Mucosa of gallbladder (tissue), 1 donor: ENCODE measurements at places on chromosomes 5 and 9. TPM values are rescaled to one million over a fixed set of nuclear protein-coding genes. Genes with fewer than 3 reads are reported as not detected.

The QRFP gene
- total RNA-seq = not detected

DNA sequence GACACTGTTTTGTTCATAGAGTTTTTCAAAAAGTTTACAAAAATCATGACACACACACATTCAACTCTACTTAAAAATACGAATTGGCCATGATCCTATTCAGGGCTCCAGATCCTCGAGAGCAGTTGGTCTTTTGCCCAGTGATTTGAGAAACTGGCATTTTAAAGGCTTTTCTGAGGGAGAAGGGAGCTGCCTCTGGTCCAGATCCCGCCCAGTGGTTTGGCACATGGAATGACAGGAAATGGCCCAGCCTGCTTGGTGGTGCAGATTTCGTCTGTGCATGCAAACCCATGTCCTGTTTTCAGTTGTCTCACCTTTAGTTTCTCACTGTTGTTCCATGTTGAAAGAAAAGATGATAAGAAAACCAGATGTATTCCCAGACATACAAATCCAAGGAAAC, 3.6 kb downstream of the CAMK4 start:
- no peak for DNase-seq

DNA sequence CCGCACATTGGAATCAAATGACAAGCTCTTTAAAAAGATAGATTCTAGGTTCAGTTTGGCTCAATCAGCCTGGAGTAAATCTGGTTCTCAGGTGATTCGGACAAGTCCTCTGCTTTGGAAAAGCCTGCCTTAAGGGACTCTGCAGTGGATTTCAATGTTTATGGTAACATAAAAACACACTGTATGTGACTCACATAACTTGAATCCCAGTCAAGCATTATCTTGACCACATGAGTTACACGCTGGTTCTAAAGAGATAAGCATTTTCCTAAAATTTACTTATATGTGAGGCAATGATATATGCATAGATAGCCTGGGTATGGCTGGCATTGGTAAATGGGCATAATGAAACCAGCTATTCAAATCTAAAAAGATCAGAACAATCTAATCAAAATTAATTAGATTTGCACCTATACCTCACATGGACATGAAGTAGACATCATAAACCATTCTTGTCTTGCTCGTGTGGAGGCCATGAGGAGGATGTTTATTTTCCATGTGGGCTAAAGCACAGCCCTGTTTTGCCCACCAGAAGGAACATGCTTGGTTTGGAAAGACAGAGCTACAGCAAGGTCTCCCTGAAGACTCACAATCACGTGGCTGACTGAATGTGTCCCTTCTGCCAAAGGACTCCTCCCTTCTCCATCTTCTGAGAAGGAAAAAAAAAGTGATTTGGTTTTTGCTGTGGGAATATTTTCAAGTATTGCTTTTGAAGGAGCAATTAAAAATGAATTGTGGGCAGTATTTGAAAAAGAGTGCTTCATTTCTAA, 351.7 kb downstream of the DIRAS2 start:
- DNase-seq = no peak

DNA sequence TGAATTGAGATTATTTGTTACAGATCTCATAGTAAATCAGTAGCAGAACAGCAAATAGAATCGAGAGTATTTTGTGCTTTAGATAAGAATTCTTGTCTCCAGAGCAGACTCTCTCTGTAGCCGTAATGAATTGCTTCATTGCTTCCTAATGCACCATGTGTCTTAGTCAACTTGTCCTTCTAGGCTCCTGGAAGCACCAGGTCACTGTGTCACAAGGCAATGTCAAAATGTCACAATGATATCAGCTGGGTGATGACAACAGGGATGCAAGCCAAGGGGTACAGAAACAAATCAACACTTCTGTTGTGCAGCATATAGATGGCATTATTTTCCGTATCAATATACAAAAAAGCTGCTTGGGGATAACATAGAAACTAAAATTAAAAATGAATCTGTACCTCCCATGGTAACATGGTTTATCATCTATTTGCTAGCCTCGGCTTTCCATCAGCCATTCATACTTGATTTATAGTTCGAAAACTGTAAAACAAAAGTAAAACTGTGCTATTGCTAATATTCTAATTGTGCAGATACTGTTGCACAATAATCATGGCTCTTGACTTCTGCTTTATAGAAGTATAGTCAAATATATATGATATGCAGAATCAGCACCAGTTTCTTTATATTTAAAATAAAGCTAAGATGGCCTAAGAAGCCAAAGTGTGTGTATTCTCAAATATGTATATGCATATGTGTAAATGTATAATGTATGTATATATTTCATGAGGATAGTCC, 435.9 kb upstream of the TLE4 start:
- DNase-seq = no peak
